ENCODE measurements at places on chromosomes 5 and 9. TPM values are rescaled to one million over a fixed set of nuclear protein-coding genes. Genes with fewer than 3 reads are reported as not detected.

ADGRV1 gene
- 86.0 TPM for total RNA-seq

ALAD gene
- total RNA-seq, result 45.1 TPM

CENPP gene
- 6.1 TPM for total RNA-seq

RANBP17 gene
- total RNA-seq, result 26.6 TPM

STK32A gene
- 7.4 TPM for total RNA-seq

TNFSF8 gene
- total RNA-seq, result not detected

LCN12 gene
- total RNA-seq, result 3.8 TPM

LRRTM2 gene
- not detected for total RNA-seq

ARL14EPL gene
- total RNA-seq, result not detected

IFNB1 gene
- not detected for total RNA-seq

SKIC3 gene
- 80.7 TPM for total RNA-seq

- no peaks in the 10 kb centered on the region for H3K4me1 ChIP-seq
- no peaks in the 10 kb centered on the region for H3K27me3 ChIP-seq
- no peak overlapping the region for H3K27ac ChIP-seq
- H3K4me3 ChIP-seq, result no peak overlapping the region
- H3K36me3 ChIP-seq, result peaks cover 70% of the 10 kb centered on the region
- no peak for DNase-seq
These were observed 34.0 kb downstream of the SCGB3A1 start for GRCh38 chr5:180557217-180557809.

DNA sequence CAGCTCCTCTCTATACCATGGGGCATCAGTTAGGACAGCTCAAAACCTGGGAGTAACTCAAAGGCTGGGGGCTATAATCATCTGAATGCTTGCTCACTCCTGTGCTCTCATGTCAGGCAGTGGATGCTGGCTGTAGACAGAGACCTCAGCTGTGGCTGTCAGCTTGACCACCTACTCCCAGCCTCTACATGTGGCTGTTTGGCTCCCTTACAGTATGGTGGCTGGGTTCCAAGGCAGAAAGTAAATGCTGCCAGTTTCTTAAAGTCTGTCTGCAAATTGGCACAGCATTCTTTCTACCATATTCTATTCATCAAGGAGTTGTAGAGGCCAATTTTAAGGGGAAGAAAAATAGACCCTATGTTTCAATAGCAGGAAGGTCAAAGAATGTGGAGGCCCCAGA lies 66.9 kb downstream of the TMC1 start:
- peaks cover 6% of the 10 kb centered on the region for H3K4me1 ChIP-seq
- no peak for DNase-seq
- H3K27ac ChIP-seq, result no peak overlapping the region
- H3K36me3 ChIP-seq, result no peaks in the 10 kb centered on the region
- no peak overlapping the region for H3K4me3 ChIP-seq

DNA sequence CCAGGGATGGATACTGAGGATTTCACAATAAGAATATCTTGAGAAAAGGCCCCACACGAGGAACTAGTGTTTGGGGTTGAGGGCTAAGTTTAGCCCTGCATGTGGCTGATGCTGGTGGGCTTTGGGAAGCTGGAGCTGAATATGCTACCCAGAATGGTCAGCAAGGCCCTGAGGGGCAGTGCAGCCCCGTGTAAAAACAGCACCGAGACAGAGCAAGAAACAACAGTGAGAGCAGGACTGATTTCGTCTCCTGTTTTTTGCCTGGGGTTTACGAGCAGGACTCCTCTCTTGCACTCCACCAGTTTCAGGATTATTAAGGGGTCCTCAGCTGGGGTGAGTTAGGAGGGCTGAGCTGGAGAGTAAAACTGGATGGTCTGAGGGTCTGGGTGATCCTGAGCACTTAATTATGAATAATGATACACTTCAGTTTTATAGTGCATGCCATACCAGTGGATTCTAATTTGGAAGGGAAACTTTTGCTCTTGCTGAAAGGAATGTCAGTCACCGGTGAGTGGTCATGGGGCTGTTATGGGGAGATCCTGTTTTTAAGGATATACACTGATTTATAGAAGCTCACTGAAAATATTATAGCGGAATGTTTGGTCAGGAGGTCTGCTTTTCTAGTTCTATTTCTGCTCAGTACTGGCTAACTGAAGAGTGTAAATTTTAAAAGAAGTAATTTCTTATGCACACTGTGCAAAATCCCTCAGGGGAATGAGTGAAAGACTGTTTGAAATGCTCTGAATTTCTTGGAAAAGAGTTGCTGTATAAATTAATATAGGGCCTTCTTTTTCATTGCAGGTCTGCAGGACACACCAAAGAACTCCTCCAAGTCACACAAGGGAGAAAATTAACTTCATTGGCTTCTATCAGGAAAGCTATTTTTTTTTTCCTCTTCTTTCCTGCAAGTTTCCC lies 42.7 kb upstream of the NFIB start:
- no peak overlapping the region for H3K4me3 ChIP-seq
- H3K27ac ChIP-seq, result no peak overlapping the region
- no peak for DNase-seq
- H3K36me3 ChIP-seq, result no peaks in the 10 kb centered on the region
- H3K27me3 ChIP-seq, result peaks cover 35% of the 10 kb centered on the region

GRCh38 chr5:131525805-131526204 lies 109.2 kb downstream of the RAPGEF6 start:
- no peak overlapping the region for H3K4me3 ChIP-seq
- peaks cover 3% of the 10 kb centered on the region for H3K4me1 ChIP-seq
- H3K27me3 ChIP-seq, result no peaks in the 10 kb centered on the region
- H3K27ac ChIP-seq, result no peak overlapping the region

- no peaks in the 10 kb centered on the region for H3K27me3 ChIP-seq
- no peak overlapping the region for H3K4me3 ChIP-seq
These were observed 227.4 kb downstream of the ASTN2 start for GRCh38 chr9:117187498-117187897.

- no peak for DNase-seq
- no peaks in the 10 kb centered on the region for H3K27me3 ChIP-seq
- no peaks in the 10 kb centered on the region for H3K36me3 ChIP-seq
- H3K4me3 ChIP-seq, result no peak overlapping the region
- peaks cover 12% of the 10 kb centered on the region for H3K4me1 ChIP-seq
These were observed 34.2 kb upstream of the TRPC7 start for GRCh38 chr5:136399527-136399926.

GRCh38 chr5:164597293-164597900 lies 1092.0 kb downstream of the MAT2B start:
- no peaks in the 10 kb centered on the region for H3K36me3 ChIP-seq
- H3K4me1 ChIP-seq, result no peaks in the 10 kb centered on the region
- H3K4me3 ChIP-seq, result no peak overlapping the region
- peak; percentile 68 for DNase-seq
- no peak overlapping the region for H3K27ac ChIP-seq

GRCh38 chr9:27292659-27293405 lies 4.1 kb downstream of the EQTN start:
- H3K27me3 ChIP-seq, result no peaks in the 10 kb centered on the region
- H3K36me3 ChIP-seq, result no peaks in the 10 kb centered on the region
- H3K4me3 ChIP-seq, result no peak overlapping the region

DNA sequence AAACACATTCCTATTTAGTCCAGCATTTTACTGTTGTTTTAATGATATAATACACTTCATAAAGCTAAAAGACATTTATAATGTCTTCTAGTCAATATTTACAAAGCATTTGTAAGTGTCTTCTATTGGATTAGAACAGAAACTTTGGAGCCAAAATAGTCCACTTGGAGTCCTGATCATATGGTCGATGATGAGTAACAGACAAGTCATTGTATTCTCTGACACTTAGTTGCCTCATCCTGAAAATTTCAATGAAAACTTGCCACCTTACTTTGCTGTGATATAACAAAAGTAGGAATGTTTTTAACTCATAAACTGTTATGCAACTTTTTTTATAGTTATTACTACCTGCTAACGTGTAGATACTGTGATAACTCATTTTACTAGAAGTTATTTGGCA lies 132.5 kb downstream of the GABRB2 start:
- no peaks in the 10 kb centered on the region for H3K4me1 ChIP-seq
- no peak for DNase-seq

- no peak overlapping the region for H3K27ac ChIP-seq
- H3K4me3 ChIP-seq, result no peak overlapping the region
- H3K27me3 ChIP-seq, result no peaks in the 10 kb centered on the region
- H3K36me3 ChIP-seq, result no peaks in the 10 kb centered on the region
These were observed 739.0 kb downstream of the DTWD2 start for GRCh38 chr5:118249386-118249785.

DNA sequence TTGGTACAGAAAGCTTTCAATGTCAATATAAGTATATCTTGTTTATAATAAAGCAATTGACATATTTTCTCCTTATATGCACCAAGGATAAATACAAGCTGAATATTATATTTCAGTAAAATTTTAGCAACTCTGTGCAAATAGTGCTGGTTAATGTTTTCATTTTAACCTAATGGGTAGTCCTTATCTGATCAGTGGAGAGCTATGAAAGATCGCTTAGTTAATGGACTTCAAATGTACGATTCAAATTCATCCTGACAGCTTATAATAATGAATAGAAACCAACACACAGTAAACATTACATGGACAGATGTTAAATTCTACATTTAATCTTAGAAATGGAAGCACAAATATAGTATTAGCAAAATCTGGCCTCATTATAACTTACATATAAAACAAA lies 1495.2 kb upstream of the C9orf72 start:
- H3K4me1 ChIP-seq, result no peaks in the 10 kb centered on the region
- no peak overlapping the region for H3K27ac ChIP-seq
- H3K27me3 ChIP-seq, result no peaks in the 10 kb centered on the region
- no peaks in the 10 kb centered on the region for H3K36me3 ChIP-seq
- no peak for DNase-seq
- H3K4me3 ChIP-seq, result no peak overlapping the region

GRCh38 chr5:120228262-120229031 lies 235.7 kb upstream of the PRR16 start:
- no peak overlapping the region for H3K27ac ChIP-seq
- H3K27me3 ChIP-seq, result no peaks in the 10 kb centered on the region
- no peak overlapping the region for H3K4me3 ChIP-seq
- no peaks in the 10 kb centered on the region for H3K36me3 ChIP-seq
- peak; percentile 83 for DNase-seq

DNA sequence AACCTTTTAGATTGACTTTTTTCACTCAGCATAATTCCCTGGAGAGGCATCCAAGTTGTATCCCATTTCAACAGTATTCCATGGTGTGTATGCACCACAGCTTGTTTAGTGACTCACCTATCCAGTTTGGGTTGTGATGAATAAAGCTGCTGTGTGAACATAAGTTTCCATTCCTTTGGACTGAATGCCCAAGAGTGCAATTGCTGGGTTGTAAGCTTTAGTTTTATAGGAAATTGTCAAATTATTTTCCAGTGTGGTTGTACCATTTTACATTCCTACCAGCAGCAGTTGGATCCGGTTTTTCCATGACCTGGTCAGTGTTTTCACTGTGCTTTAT lies 60.9 kb upstream of the TMED7 start:
- no peaks in the 10 kb centered on the region for H3K36me3 ChIP-seq
- no peaks in the 10 kb centered on the region for H3K27me3 ChIP-seq
- no peak overlapping the region for H3K4me3 ChIP-seq
- no peak for DNase-seq
- H3K27ac ChIP-seq, result no peak overlapping the region
- peaks cover 9% of the 10 kb centered on the region for H3K4me1 ChIP-seq

GRCh38 chr9:133058550-133059320 lies 3.0 kb upstream of the CEL start:
- H3K27me3 ChIP-seq, result no peaks in the 10 kb centered on the region
- H3K36me3 ChIP-seq, result peaks cover 35% of the 10 kb centered on the region
- no peak overlapping the region for H3K4me3 ChIP-seq
- peaks cover 7% of the 10 kb centered on the region for H3K4me1 ChIP-seq
- no peak for DNase-seq

DNA sequence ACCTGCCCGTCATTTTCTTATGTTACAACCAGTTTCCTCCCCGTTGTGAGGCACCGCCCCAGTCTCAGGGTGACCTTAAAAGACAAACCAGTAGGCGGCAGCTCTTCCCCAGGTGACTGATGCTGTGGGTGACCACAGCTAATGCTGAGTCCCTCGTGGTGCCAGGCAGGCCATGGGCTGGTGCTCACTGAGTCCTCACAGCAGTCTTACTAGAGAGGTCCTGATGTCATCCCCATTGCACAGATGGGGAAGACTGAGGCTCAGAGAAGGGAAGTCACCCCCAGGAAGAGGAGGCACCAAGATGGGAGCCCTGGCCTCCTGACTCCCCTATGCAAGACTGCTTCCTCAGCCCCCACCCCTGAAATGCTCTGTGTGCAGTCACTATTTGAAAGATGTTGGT lies 978 bp downstream of the CFAP157 start:
- no peak overlapping the region for H3K4me3 ChIP-seq
- peak; percentile 62 for DNase-seq
- no peaks in the 10 kb centered on the region for H3K4me1 ChIP-seq
- H3K27ac ChIP-seq, result no peak overlapping the region

GRCh38 chr5:163498886-163499285 lies 6.5 kb upstream of the MAT2B start:
- DNase-seq, result no peak
- no peaks in the 10 kb centered on the region for H3K36me3 ChIP-seq
- H3K27ac ChIP-seq, result no peak overlapping the region
- H3K4me3 ChIP-seq, result no peak overlapping the region
- H3K27me3 ChIP-seq, result no peaks in the 10 kb centered on the region

- no peaks in the 10 kb centered on the region for H3K4me1 ChIP-seq
- no peak overlapping the region for H3K4me3 ChIP-seq
- DNase-seq, result no peak
- no peak overlapping the region for H3K27ac ChIP-seq
- H3K36me3 ChIP-seq, result no peaks in the 10 kb centered on the region
These were observed 125.8 kb downstream of the CDH6 start for GRCh38 chr5:31319335-31319734.

DNA sequence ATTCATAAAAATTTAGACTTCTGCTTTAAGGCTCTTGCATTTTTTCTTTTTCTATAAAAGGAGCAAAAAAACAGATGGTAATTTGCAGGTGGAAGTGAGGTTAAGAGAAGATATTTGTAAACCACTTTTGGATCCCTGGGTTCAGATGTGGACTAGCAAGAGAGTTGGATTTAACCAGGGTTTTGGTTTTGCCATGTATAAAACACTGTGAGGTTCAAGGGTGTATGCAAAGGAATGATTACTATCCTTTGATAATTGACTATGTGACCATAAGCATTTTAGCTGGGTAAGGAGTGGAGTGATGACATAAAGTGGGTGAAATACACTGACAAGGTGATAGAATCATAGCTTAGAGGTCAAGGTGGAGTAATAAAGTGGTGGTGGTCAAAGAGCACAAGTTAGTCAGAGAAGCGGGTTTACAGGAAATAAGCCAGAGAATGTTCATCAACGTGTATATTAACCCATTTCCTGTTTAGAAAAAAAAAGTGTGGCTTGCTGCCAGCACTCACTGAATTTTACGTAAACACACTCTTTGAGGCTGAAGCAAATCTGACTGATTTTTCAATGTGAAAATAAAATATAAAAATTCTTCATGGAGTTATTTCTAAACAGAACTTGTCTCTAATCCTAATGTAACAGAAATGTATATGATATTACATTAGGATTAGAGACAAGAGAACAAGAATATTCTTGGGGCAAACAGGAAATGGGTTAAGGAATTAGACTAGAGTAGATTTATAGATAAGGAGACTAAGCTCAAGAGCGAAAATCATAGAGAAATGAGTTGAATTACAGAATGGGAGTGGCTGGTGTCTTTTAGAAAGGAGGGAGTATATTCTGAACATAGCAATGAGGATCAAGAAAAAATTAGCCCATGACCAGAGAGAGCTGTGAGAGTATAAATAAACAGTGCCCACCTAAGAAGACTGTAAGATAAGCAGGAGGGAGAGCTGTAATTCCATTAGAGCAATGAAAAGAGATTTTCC lies 74.5 kb downstream of the CDKN2A start:
- no peaks in the 10 kb centered on the region for H3K36me3 ChIP-seq
- H3K4me1 ChIP-seq, result no peaks in the 10 kb centered on the region
- no peak overlapping the region for H3K27ac ChIP-seq
- H3K4me3 ChIP-seq, result no peak overlapping the region
- DNase-seq, result no peak
- no peaks in the 10 kb centered on the region for H3K27me3 ChIP-seq
